ENCODE measurements at places on chromosomes 1 and 21.

DNA sequence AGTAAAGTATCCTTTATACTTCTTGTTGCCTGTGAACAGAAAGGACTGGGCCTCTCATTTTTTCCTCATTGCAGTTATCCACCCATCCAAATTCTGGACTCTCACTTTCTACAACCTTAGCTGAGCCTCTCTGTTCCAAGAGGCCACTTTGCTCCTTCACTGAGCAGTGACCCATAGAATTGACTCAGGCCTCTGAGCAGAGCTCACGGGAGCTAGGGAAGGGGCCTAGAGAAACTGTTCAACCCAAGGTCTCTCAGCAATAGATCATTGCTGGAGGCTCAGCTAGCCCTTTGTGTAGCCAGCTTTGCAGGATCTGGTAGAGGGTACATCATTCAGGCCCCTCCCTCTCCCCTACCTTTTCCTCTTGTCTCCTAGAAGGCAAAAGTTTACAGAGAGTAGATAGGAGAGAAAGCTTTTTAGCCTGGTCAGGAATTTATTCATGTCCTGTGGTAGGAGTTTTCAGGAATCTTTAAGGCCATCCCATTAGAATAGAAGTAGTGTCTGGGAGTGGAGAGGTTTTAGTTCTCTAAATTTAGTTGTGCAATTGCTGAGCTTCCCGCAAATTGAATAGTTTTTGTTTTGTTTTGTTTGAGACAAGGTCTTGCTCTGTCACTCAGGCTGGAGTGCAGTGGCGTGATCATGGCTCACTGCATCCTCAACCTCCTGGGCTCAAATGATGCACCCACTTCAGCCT lies 6.7 kb downstream of the INTS3 start:
- no peak for DNase-seq

DNA sequence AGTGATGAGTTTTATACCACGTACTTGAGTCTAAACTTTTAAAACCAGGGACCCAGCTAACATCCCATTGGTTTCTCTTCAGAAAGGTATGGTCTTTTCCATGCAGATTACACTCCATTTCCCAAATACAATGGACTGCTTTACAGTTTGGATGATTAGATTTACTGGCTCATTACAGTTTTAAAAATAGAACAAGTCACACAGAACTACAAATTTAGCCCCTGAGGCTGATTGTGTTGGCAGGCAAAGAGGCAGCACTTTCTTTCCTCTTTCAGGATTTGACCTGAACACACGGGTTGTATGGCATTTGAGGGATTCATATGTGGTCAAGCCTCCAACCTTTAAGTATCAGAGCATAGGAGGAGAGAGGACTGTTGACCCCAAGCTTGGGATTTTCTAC lies 21.8 kb upstream of the VTCN1 start:
- no peak for DNase-seq

- DNase-seq = no peak
Observed at GRCh38 chr1:220572416-220572815, 44.5 kb downstream of the MARK1 start.

DNA sequence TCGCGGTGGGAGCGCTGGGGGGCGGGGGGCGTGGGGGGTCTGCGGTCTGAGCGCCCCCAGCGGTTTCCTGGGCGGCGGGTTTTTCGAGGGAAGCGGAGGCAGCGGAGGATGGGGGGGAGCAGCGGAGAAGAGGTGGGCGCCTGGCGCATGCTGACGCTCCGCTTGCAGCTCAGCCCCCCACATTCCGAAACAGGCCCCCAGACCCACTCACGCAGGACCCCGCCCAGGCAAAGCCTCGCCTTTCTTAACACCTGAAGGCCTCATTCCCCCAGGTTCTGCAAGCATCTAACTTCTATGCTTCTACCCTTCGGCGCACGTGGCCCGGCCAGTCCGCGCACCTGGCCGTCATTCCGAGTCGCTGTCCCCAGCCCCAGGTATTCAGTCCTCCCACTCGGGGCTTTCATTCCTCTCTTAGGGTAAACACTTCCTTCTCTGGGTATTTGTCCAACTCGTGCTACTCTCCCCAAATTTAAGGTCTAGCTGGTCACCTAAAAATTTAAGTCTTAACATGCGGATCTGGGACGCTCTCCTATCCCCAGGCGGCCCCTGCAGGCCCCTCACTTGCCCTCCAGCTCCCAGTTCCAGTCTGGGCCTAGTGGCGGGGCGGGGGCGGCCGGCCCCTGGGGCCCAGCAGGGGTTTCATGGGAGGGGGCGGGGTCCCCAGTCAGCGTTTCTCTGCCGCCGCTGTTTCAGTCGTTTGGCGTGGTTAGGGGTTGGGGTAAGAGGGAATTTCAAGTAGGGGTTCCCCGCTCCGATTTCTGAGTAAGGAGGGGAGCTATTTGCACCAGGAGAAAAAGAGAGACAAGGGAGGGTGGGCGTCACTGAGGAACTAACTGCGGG lies 2.8 kb upstream of the ZBTB7B start:
- no peak for DNase-seq

- DNase-seq = no peak
Observed at GRCh38 chr1:81582467-81582986, 218.2 kb upstream of the ADGRL2 start.

DNA sequence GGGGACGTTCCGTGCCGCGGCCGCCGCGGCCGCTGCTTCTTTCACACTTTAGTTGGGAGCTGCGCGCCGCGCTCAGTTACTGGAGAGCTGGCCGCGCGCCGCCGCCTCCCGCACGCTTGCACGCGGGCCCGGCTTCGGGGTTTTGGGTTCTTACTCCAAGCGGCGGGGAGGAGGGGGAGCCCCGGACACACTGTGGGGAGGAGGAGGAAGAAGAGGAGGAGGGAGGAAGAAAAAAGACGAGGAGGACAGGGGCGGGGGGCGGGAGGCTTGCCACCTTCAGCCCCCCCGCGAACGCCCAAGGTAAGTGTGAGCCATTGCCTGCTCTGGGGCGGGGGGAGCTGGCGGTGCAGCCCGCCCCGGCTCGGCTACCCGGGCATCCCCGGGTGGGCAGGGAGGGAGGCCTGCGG lies 243 bp downstream of the C1orf21 start:
- no peak for DNase-seq

- DNase-seq = no peak
Observed at GRCh38 chr1:29417147-29417858, 181.0 kb downstream of the PTPRU start.

GRCh38 chr1:10903821-10904220 lies 107.4 kb upstream of the CASZ1 start:
- no peak for DNase-seq

DNA sequence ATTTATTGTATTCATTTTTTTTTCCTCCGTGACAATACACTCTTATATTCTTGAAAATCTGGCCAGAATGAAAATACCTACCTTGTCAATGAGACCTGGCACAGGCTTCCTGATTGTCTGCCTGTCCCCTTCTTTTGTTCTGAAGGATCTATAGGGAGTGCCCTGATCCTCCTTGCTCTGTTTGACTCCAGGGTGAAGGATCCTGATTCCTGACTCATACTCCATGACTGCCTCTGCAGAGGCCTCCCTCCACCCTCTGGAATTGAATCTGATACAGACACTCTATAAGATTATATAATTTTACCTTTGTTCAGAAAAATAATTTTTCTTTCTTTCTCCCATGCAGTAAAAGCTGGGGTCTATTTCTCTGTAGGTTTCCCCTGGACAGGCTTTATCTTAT lies 116.2 kb downstream of the HMCN1 start:
- no peak for DNase-seq

DNA sequence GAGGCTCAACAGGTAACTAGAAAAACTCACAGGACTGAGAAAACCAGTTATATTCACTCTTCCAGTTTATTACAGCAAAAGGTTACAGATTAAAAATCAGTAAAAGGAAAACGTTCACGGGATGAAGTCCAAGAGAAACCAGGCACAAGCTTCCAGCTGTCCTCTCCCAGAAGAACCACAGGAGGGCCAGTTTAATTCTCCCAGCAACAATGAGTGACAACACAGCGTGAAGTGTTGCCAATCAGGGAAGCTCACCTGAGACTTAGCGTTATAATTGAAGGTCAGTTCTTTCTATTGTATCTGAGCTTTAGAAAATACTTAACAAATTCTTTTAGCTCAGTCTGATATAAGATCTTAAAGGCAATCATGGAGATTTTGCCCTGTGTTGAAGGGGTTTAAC lies 65.2 kb upstream of the TNR start:
- no peak for DNase-seq

- no peak for DNase-seq
Observed at GRCh38 chr1:78304761-78305160, 186.0 kb upstream of the PTGFR start.

GRCh38 chr1:29179641-29180184 lies 2.0 kb downstream of the SRSF4 start:
- DNase-seq = no peak

GRCh38 chr1:175872588-175872987 lies 129.2 kb upstream of the TNR start:
- no peak for DNase-seq

- no peak for DNase-seq
Observed at GRCh38 chr1:234562334-234562733, 47.6 kb downstream of the IRF2BP2 start.

DNA sequence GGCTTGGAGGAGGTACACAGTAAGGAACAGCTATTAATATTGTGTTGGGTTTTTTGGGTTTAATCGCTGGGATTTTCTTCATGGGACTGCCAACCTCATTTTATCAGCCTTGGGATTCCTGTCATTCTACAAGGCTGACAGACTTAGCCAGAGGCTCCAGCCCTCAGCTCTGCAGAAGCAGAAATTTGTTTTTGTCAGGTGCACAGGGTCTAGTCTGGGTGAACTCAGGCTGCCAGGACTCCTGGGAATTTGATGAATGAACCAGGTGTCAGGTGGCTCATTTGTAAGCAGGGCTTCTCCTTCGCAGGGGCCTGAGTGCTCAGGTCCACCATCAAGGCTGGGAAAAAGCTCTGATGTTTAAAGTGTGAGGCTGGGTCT lies 11.5 kb upstream of the ZNF362 start:
- no peak for DNase-seq

DNA sequence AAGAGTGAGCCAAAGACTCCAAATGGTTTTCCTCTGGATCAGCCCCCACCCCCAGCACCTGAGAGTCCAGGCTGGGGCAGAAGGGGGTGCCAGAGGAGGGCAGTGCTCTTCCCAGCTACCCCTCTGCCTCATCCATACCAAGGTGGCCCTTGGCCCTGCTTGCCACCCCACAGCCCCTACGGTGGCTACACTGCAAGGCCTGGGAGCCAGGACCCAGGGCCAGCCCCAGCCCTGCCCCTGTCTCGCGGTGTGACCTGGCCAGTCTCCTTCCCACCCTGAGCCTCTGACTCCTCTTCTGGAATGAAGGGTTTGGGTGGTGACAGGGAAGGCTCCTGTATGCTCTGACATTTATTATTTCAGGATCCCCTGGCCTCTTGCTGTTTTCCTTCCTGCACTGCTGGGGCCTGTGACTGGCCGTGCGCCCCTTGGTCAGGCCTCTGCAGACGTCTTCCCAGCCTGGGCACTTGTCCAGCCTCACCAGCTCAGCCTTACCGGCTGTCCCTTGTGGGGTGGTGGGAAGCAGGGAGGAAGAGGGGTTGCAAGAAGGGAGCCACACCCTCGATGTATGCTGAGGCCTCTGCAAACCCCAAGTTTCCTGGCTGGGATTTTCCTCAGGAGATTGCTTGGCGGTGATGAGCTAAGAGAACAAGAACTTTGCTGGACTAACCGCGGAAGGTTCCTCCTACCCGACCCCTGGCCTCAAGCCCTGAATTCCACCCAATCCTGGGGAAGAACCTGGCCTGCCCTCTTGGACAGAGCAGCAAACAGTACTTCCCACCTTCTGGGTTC lies 13.5 kb downstream of the ASAP3 start:
- no peak for DNase-seq

DNA sequence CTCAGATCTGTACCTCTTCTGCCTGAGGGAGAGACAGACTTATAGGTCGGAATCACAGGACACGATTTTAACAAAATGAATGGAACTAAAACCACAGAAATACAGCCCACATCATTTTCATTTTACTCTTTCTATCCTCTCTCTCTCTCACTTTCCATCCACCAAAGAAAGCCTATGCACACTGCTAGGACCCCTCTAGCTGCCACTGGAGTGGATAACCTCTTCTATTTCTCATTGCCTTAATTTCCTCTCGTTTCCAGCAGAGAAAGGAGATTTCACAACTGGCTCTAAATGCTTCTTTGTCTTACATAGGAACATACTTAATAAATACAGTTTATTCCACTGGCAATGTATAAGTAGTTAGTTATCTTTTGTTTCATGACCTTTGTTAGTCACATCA lies 867.8 kb upstream of the ADGRL4 start:
- no peak for DNase-seq

- no peak for DNase-seq
Observed at GRCh38 chr1:101992821-101993575, 3.7 kb downstream of the OLFM3 start.

DNA sequence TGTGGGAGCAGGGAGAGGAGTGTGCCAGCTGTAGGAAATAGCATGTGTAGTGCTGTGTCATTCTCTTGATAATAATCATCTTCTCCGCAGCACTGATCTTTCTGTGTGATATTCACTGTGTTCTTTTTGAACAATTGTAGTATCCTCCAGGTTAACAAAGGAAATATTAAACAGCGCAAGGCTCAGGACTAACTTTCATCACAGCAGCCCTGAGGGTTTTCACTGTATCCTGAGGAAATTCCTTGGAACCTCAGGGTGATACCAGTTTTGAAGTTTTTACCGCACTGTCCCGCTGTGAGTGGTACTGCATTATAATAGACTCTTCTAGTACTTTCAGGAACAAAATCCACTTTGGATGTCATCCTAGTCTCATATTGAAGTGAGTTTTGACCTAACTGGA lies 228.4 kb upstream of the COA6 start:
- no peak for DNase-seq

GRCh38 chr1:115227346-115228082 lies 110.5 kb downstream of the NGF start:
- no peak for DNase-seq

- DNase-seq = peak; percentile 55
Observed at GRCh38 chr1:29749024-29749945, 513.0 kb downstream of the PTPRU start.

- DNase-seq = no peak
Observed at GRCh38 chr1:156948708-156949107, 28.3 kb downstream of the LRRC71 start.

DNA sequence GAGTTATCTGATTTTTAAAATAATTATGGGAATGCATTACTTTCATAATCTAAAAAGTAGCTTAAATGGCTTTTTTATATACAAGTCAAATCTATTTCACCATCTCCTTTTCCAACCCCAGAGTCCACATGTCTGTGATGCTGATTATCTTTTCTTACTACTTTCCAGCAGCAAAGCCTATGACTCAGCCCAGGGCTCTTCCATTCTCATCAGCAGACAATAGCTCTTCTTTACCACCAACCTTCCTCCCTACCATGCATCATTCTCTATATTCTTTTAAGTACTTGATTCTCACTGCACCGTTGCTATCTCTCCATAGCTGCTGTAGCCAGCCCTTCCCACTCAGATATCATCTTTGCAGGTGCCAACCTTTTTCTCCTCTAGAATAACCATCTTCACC lies 61.3 kb downstream of the OVGP1 start:
- no peak for DNase-seq

DNA sequence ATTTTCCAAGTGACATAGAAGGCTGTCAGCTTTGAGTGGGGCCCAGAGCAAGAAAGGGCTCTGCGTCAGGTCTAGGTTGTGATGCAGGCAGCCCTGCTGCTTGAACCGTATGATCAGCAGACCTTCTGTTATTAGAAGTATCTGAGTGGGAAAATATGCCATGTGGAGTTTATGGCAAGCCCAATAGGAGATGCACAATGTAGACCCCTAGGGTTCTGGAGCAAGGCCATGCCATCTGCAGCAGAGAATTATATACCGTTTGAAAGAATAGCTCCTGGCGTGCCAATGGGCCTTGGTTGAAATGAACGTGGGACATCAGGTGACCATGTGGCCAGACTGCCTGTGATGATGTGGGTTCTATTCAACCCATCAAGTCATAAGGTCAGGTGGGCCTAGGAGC lies 44.1 kb upstream of the ZBTB18 start:
- DNase-seq = no peak
